ENCODE measurements at places on chromosomes 6 and 20.

- DNase-seq: peak; percentile 53
Measured at GRCh38 chr6:51753635-51754034, 333.8 kb downstream of the PKHD1 start.

- peak; percentile 71 for DNase-seq
Measured at GRCh38 chr20:57092112-57092899, 174.1 kb downstream of the BMP7 start.

DNA sequence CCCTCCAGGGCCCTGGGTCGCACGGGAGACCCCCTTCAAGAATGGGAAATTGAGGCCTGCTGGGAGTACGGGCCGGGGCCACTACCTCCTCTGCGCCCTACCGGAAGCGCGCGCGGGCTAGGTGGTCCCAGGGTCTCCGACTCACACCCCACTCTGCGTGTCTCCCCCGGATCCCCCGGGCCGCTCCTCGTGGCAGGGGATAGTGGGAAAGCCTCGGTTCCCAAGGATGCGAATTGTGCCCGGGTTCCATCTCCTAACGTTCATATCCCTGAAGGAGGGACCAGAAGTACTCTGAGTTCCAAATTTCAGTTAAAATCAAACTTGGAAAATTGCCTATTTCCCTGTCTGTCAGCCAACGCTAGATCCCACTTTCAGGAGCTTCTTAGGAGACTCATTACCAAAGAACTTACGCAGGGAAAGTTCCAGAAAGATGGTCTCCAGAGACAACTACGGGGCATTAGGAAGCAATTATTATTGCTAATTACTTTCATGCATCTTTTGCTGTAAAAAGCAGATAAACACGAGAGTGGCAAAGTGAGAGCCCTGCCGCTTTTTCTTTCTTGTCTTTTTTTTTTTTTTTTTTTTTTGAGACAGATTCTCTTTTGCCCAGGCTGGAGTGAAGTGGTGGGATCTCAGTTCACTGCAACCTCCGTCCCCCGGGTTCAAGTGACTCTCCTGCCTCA, 858 bp downstream of the FAM83D start:
- DNase-seq: no peak

DNA sequence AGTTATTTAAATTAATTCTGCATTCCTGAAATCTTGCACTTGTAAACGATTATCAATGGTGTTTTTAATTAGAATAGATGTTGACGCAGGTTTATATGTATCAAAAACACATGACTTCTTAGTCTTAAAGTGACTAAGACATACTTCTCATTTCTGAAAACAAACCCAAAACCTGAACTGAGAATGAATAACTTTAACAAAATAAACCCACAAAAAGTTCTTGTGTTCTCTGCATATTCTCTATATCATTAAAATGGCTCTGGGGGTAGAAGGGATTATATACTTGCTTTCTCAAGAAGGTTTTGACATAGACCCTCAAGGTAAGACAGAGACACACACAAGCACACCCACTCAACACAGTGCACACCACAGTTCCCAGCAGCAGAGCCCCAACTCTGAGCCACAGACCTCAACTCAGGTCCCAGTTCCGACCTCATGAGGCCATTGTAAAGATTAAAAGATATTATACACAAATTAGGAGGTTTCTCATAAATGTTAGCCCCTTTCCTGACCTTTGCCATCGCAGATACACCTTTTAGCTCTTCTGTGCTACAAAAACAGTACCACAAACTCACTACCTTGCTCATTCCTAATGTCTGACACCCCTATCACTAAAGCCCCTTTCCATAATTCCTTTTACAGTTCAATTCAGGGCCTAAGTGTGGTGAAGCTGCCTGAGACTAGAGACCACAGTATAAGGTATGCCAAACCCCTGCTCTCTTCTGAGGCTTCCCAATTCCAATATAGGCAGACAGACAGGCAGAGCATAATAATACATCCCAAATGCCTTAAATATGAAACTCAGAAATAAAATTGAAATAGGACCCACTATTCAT, 267.8 kb downstream of the PTPRK start:
- no peak for DNase-seq

DNA sequence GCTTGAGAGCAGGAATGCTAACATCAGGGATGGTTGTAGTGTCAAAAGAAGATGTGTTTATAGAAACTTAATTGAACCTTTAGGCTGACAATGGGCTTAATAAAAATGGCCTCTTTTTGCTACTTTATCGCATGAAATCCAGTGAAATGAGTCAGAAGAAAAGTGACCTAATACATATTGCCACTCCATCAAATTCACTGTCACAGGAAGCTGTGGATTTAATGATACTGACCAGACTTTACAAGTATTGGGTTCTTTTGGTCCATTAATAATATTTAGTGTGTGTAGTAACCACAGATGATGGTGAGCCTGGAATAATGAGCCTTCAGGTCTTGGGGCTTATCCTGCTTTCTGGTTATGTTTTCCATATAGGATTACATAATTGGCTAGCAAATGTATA, 231.8 kb upstream of the GMDS start:
- no peak for DNase-seq

DNA sequence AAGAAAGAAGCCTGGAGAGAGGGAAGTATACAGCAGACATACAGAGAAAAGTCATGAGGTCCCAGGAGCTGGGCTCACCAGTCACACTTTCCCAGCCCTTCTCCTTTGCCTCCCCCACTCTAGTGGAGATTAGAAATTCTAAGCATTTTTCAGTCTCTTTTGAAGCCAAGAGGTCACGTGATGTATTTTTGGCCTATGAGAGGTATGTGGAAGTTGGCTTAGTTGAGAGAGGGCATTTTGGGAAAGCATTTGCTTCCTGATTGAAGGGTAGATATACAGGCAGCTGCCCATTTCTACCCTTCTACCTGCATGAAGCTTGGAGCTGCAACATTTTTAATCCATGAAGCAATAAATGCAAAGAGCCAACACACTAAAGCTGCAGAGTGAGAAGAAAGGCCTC, 106.0 kb upstream of the TNFAIP3 start:
- no peak for DNase-seq

DNA sequence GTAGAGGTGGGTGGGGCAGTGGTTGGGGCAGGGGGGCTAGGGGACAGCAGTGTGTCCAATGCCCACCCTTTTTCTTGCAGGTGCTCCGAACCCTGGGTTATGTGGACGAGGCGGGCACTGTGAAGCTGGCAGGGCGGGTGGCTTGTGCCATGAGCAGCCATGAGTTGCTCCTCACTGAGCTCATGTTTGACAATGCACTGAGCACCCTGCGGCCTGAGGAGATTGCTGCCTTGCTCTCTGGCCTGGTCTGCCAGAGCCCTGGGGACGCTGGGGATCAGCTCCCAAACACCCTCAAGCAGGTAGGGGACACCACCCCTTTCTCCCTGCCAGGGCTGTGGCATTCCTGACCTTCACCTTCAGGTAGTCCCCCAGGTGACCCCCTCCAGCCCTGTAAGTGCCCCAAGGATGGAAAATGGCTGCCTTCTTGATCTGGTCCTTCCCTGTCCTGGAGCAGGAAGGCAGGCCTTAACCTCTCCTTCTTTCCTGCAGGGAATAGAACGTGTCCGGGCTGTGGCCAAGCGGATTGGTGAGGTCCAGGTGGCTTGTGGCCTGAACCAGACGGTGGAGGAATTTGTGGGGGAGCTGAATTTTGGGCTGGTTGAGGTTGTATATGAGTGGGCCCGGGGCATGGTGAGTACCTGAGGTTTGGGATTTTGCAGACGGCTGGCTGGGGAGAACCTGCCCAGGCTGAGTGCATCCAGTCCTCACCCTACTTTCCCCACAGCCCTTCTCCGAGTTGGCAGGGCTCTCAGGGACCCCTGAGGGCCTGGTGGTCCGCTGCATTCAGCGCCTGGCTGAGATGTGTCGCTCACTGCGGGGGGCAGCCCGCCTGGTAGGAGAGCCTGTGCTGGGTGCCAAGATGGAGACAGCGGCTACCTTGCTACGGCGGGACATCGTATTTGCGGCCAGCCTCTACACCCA, 2.9 kb downstream of the DXO start:
- DNase-seq: no peak

- DNase-seq: no peak
Measured at GRCh38 chr6:107075951-107076381, 39.3 kb downstream of the BEND3 start.

DNA sequence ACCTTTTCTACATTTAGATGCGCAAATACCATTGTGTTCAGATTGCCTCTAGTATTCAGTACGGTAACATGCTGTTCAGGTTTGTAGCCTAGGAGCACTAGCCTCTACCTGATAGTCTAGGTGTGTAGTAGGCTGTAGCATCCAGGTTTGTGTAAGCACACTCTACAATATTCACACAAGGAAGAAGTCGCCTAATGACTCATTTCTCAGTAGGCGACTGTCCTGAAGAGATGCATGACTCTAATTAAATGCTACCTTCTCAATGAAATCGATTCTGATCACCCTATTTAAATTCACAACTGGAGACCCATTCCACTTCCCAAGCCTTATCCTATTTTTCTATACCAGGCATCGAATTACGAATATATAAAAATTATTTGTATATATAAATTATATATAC, 1.3 kb downstream of the MCUR1 start:
- DNase-seq: no peak

DNA sequence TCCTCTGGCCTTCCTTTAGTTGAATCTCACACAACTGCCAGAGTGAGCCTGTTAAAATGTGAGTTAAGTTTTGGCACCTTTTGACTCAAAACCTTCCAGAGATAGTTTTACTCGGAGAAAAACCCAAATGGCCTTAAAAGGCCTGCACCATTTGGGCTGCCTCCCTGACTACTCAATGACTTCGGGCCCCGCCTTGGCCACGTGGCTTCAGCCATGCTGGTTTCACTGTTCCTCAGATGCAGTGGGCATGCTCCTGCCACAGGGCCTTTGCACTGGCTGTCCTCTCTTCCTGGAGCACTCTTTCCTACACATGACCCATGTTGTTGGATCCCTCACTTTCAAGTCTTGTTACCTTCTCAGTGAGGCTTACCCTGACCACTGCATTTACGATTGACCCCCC, 18.3 kb downstream of the VEGFA start:
- no peak for DNase-seq

GRCh38 chr6:117267054-117267347, 1.6 kb downstream of the VGLL2 start:
- no peak for DNase-seq

DNA sequence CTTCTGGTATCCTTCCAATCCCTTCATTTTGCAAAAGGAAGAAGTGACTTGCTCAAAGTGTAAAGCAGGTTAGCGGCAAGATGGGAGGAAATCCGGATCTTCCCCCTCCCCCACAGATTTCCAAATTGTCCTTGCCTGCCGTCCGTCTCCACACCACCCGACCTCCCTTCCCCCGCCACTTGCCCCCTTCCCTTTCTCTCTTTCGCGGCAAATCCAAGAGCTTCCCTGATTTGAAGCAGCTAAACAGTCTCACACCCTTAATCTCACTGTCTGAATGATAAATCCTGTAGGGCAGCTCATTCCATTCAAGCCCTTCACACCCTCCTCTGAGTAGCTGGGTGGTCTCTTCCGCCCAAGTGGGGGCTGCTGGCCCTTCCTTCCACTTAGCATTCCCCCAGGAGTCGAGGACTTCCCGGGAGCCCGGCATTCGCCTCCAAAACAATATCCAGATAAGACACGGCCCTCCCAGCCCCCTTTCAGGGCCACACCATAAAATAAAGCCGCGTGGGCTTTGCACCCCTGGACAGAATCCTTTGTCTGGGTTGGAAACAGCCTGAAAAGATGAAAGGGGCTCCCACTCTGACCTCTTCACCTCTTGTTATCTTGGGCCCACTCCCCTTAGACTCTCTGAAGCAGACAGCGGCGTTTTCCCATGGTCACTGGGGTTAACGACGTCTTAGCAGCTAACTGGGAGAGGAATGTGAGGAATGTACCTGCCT, 44.0 kb upstream of the PIM1 start:
- no peak for DNase-seq

GRCh38 chr6:84358581-84358980, 131.1 kb upstream of the CEP162 start:
- no peak for DNase-seq

DNA sequence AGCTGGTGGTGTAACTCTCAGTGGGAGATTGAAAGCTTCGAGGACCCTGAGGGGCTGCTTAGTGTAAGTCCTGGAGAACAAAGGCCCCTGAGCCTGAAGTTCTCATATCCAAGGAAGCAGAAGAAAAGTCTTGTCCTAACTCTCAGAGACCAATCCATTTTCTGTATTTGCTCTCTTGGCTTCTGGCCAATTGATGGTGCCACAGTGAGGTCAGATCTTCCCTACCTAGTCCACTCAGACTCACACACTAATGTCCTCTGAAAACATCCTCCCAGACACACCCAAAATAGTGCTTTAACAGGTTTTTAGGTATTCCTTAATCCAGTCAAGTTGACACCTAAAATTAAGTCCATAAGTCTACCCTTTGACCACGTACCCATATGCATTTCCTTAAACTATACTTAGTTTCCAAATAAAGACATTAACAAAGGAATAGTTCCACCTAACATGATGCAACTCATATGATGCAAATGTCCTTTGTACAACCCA, 29.4 kb downstream of the ZNF292 start:
- no peak for DNase-seq

GRCh38 chr6:37480118-37480736, 19.5 kb downstream of the CCDC167 start:
- DNase-seq: no peak

Measured in BE2C (cell line).